Frontal cortex (tissue), 4 donors: ENCODE measurements at places on chromosomes 4 and X. TPM values are rescaled to one million over a fixed set of nuclear protein-coding genes. Genes with fewer than 3 reads are reported as not detected.
A peak's percentile ranks its signal among the peaks of the same experiment; 100 is the strongest.

DNA sequence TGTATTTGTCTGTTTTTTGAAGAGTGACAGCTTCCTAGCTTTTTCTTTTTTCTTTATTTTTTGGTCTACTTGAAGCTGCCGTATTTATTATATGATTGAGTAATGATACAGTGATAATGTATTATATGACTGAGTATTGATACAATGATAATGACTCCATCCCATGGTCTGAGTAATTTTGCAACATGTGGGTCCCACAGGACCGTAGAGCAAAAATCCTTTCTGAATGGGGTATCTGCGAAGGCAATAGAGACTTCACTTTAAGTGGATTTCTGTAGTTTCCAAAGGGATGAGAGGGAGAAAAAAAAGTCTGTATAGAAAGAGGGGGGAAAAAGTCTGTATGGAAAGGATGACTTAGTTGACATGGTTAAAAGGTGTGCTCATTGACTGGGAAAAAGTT is 41.0 kb downstream of the SLIT2 start:
- no peak for DNase-seq

DNA sequence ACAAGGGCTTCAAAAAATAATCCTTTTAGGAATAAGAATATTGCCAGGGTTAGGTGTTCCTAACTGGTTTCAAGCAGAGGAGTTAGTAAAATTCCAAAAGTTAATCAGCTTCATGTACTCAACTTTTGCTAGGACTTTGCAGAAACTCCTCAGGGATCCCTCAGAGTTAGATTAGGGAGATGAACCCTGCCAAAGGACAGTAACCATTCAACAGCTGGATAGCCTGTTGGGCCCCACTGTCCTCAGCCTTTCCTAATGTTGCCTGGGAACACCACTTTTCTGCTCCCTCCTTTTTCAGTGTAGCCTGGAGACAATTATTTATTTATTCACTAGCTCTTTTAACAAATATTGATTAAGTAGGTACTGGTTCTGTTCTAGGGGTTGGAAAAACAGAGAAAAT is 53.8 kb downstream of the NFKB1 start:
- DNase-seq, result no peak

NAP1L3 gene
- 136 TPM for total RNA-seq

DNA sequence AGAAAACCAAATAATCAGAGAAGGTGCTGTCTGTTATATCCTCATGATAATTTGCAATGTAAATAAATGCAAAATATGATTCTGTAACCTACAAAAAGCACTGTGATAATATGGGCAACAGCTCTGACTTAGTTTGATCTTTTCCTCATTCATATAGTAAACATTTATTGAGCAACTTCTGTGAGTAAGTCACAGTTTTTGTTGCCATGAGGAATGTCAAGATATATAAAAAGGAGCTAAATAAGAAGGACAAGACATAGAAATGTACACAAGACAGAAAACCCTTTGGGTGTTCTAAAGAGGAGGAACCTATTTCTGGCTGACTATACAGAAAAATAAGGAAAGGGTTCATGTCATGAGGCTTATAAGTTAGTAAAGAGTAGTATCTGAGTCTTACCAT is 44.3 kb downstream of the ARSJ start:
- DNase-seq, result no peak

DNA sequence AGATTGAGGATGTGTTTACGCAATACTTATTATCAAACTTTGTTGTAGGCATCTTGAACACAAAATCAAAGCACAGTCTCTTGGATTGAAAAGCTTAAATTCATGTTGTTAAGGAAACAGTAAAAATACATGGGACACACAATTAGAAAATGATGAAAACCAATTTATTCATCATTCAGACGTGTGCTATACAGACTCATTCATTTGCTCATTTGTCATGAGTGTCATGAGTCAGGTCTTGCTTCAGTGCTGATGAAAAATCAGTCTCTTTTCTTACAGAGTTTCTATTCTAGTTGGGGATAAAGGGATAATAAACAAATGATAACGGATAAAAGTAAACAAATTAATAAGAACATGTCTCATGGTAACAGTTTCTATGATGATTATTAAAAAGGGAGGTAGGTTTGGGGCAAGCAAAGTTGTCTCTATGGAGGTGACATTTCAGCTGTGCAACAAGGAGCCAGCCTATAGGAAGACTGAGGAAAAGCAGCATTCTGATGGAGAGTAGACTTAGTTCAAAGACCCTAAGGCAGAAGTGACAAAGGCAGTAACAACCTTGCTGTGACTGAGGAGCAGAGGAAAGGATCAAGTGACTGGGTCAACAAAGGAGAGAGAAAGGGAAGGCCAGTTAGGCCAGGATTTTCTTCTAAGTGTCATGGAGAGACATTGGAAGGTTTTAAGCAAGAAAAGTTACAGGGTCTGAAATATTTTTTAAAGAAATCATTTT is 224.0 kb upstream of the HHIP start:
- DNase-seq, result no peak

GRCh38 chrX:103063918-103064434 is at the start of gene BEX1:
BEX1 (minus strand) TSS chrX:103064171; CDS start chrX:103063274, 897 bp downstream.
- DNase-seq, result peak; percentile 42

- no peak for DNase-seq
Measured at GRCh38 chr4:184375027-184375426, 99.3 kb downstream of the IRF2 start.

TDO2 gene
- total RNA-seq, result not detected

GRCh38 chrX:82127228-82128123 is 925.6 kb downstream of the SH3BGRL start:
- no peak for DNase-seq

GRCh38 chr4:178784491-178784890 is 1342.3 kb upstream of the AGA start:
- DNase-seq, result no peak

DNA sequence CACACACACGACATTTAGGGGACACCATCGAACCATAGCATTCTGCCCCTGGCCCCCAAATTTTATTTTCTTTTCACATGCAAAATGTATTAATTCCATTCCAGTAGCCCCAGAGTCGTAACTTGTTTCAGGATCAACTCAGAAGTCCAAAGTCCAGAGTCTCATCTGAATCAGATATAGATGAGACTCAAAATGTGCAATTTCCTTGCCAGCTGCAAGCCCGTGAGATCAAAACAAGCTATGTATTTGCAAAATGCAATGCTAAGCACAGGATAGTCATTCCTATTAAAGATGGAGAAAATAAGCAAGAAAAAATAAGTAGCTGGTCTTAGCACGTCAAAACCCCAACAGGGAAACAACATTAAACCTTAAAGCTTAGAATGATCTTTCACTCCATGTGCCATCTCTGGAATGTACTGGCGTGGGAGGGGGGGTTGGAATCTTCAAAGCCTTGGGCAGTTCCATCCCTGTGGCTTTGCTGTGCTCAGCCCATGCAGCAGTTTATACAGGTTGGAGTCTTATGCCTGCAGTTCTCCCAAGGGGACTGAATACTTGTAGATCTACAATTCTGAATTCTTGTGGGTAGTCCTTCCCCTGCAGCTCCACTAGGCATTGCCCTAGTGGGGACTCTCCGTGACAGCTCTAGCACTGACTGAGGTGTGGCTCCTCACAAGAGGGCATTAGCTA is 47.7 kb upstream of the SYTL5 start:
- DNase-seq, result no peak

DNA sequence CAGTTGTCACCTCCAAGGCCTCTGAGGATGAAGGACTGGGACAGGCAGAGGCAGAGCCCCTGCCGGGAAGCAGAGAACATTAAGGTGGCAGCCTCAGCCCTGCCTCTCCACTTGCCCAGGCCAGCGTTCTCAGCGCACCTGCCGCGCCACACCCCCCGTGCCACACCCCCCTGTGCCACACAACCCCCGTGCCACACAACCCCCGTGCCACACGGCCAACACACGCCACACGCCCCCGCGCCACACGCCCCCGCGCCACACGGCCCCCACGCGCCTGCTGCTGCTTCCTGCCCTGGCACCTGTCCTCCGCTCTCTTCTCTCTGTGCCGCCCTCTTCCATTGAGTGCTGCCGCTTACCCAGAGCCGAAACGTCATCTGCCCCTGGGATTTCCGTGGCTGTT is 58.0 kb upstream of the ZFP42 start:
- DNase-seq, result no peak

DNA sequence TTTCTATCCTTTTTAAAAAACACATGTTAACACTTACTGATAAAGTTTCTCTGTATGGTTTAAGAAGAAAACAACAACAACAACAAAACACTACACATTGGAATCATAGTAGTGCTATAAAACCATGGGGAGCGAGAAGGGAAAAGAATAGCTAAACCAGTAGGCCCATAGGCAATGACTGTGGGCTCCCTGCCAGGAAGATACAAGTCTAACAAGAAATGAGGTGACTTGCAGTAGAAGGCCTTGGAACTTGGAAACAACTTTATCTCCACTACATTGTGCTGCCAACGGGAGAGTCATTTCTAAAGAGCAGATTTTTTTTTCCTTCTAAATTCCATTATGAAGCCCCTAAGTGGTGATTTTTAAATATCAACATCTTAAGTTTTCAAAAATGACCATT is 78.0 kb downstream of the GPC4 start:
- DNase-seq, result no peak

DNA sequence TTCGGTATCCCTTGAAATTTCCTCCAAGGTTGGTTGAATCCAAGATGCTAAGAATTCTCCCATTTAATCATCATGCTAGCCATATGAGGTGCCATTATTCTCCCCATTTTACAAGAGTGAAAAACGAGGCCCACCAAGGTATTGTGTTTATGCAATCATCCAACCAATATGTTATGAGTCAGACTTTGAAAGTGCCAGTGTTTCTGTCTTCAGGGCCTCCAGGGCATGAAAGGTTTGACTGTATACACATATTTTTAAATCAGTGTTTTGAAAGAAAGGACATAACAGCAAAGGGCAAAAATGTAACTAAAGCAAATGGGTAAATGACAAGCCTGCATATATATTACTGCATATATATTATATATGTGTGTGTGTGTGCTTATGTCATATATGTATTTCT is 541.2 kb upstream of the SMIM31 start:
- no peak for DNase-seq

GRCh38 chrX:2692221-2693112 is 1.4 kb downstream of the CD99 start:
- no peak for DNase-seq

- DNase-seq, result peak; percentile 52
Measured at GRCh38 chrX:118726887-118727685, at the start of gene IL13RA1. IL13RA1 (plus strand) TSS chrX:118727606; CDS start chrX:118727639, 33 bp downstream.

DNA sequence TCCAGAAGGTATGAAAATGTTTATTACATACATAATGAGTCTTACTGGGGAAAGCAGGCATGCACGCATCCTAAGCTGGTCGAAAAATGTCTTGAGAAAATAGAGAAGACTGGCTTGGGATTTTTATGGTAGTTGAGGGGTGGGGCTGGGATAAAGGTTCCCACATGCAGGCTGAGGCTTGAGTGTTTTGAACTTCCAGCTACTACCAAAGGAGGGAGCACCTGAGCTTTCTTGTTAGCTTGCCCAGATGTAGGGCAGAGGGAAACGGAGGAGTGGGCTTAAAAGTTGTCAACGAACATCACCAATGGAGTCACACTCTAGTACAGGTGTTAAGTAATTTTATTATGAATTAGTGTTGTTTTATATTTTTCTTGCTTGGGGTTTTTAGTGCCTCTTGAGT is 39.6 kb upstream of the SRPX start:
- DNase-seq, result no peak

CDX4 gene
- total RNA-seq, result not detected

- DNase-seq, result peak; percentile 38
Measured at GRCh38 chr4:189823591-189823990, 117.1 kb upstream of the FRG1 start.

- no peak for DNase-seq
Measured at GRCh38 chr4:119625761-119626160, 2.8 kb downstream of the PDE5A start.

DNA sequence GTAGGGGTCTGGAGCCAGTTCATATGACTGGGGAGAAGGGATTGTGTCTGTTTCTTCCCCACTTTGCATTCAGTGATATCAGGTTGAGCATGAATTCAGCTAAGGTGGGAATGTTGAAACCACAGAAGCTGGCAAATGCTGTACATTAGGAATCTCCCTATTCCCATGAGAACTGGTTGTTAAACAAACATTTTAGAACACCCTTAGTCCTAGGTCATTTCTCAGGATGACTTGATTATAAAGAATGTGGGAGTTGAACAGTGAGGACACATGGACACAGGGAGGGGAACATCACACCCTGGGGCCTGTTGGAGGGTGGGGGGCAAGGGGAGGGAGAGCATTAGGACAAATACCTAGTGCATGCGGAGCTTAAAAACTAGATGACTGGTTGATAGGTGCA is 62.6 kb upstream of the LIMCH1 start:
- DNase-seq, result no peak

GRCh38 chr4:26197018-26197779 is 123.6 kb upstream of the RBPJ start:
- DNase-seq, result no peak
